ENCODE measurements at places on chromosomes 11 and 22.
A peak's percentile ranks its signal among the peaks of the same experiment; 100 is the strongest.

GRCh38 chr11:123642435-123642834, 12.0 kb downstream of the SCN3B start:
- DNase-seq, result no peak

DNA sequence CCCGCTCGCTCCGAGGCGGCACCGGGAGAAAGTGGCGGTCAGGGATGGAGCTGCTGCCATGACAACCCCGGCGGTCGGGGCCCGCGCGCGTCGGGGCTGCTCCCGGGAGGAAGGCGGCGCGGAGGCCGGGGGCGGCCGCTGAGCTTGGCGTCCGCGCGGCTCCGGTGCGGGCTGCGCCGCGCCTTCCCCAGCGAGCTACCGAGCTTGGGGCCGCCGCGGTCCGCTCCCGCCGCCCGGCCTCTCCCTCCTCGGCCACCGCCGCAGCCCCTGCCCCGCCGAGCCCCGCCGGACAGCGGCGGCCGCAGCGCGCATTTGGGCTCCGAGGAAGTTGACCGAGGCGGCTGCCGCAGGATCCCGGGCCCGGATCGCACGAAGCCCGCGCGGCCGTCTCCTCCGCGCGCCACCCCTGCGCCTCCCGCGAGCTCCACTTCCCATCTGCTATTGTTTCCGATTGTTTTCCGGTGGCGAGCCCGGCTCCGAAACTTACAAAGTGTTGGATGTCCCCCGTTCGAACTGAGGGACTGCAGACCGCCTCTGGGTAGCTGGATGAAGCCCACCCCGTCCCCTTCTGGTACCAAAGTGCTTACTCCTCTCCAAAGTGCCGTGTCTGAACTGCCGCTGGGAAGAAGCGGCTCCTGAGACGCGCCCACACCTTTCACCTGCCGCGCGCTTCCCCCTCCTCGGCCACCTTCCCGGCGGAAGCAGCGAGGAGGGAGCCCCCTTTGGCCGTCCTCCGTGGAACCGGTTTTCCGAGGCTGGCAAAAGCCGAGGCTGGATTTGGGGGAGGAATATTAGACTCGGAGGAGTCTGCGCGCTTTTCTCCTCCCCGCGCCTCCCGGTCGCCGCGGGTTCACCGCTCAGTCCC, 540.3 kb downstream of the NTM start:
- DNase-seq, result no peak

- no peak for DNase-seq
Measured at GRCh38 chr22:47421846-47422245, 659.4 kb downstream of the TBC1D22A start.

DNA sequence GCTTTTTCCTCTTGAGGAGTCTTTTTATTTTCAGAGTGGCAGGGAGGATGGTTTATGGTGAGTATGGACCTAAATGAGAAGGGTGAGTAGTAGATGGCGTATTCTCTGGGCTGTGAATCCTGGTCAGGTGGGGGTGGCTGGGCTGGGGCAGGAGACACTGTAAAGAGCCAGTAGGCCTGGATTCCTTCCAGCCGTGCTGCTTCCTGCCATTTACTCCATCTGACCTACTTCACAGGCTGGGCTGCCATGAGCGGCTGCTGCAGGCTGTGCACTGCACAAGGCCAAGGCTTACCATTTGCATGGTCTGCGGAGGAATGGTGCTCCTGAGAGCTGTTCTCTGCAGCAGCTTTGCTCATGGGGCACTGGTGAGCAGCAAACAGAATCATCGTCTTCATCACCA, 297.6 kb downstream of the KIRREL3 start:
- DNase-seq, result no peak

GRCh38 chr11:64334764-64335735, 5.0 kb upstream of the CCDC88B start:
- peak; percentile 90 for DNase-seq

DNA sequence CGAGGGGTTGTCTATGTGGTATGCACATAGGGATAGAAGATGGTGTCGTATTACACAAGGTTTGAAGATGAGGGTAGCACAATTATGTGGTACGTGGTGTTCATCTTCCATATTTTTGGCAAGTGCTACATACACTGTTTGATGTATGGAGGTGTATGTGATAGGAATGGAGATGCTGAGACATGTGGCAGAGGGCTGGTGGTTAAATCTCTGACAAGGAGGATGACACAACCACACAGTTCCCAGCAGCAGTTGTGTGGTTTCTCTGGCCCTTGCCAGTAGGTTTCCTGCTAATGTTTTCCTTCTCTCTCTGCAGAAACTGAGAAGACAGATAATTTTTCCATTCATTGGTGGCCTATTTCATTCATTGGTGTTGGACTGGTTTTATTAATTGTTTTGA, 17.0 kb downstream of the NCR3LG1 start:
- DNase-seq, result no peak

DNA sequence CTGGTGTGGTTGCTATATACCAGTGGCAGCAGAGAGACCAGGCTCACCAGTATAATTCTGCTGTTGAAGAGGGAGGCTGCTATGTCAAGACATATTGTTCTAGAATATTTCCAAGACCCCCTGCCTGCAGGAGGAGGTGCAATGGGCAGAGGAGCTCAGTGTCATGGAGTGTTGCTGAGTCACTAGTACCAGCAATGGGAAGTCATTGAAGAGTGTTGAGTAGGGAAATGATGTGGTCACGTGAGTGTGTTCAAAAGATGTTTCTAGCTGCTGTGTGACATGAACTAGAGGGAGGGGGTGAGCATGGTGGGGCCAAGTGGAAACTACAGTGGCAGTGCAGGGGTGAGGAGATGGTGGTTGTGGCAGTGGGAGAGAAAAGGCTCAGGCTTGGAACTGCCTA, 76.3 kb upstream of the BIRC3 start:
- no peak for DNase-seq

- no peak for DNase-seq
Measured at GRCh38 chr22:28710576-28711191, 30.9 kb downstream of the CHEK2 start.

- DNase-seq, result no peak
Measured at GRCh38 chr11:17381156-17381555, 7.3 kb downstream of the KCNJ11 start.

GRCh38 chr22:43891360-43892182, at the start of gene PNPLA5:
Gene PNPLA5 (minus strand): TSS chr22:43892013. CDS start chr22:43891880, 133 bp downstream.
- no peak for DNase-seq

DNA sequence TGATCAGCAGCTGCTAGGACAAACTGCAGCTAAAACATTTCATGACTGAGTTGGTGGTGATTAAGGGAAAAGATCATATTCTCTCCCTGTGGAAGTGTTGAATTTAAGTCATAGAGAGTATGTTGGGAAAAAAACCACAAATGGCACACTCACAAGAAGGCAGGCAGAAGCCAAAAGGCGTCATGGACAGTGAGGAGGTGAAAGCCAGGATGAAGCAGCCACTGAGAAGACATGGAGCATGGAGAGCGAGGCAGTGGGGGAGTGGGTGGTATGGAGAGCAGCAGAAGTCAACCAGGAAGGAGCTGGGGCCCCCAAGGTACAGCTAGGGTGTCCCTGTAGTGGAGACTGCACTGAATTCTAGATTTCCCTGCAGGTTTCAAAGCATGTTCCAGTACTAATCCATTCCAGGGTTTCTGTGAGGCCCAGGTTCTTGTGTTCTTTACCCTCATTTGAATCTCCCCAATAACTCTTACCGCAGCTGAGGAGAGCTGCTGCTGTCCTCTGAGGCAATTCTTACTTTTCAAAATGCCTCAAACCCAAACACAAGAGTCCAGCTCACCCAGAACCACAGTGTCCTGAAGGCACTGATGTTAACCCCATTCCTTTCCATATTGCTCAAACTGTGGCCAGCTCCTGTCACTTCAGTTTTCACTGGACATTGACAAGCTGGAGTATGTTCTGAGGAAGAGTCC, 191.8 kb upstream of the E2F8 start:
- no peak for DNase-seq

DNA sequence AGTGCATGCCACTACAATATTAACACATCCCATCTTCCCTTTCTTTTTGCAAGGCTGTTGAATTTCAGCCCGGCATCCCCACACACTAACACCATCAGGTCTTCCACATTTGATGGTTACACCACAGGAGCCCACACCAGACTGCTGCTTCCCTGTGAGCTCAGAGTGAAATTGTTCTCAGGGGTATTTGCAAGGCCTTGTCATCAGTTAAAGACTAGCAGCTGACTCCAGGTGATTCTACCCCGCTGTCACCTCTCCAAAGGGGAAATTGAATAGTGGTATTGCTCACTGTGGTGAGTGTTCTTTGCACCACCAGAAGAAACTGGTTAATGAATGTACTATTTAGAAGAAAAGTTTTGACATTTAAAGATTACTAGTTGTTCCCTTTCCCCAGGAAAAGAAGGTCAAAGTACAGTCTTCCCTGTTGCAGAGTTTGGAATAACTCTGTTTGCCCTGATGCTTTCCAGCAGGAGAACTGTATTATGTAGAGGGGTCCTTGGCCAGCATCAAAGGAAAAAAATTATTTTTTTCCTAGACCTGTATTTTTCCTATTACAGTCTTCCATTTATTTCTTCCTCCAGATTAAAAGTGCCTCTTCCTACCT, 41.9 kb downstream of the BID start:
- no peak for DNase-seq

- DNase-seq, result no peak
Measured at GRCh38 chr22:23365961-23366360, 185.7 kb downstream of the BCR start.

DNA sequence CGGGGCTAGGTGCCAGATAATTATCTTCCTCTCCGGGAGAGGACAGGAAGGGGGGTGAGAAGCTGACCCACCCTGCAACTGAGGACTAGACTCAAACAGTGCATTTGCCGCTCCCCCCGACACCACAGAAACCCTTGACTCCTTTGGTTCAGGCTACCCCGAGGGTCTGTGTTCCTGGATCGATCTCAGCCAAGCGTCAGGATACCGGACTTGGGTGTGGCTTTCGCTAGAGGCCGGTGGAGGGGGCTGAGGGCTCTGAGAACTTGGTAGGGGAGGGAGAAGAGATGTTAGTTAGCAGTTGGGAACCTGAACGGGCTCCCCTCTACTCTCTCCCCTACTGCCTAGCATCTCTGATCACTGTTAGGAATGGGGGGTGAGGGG, 840 bp downstream of the SEZ6L start:
- no peak for DNase-seq

GRCh38 chr11:17699147-17700114, 19.9 kb upstream of the MYOD1 start:
- no peak for DNase-seq

DNA sequence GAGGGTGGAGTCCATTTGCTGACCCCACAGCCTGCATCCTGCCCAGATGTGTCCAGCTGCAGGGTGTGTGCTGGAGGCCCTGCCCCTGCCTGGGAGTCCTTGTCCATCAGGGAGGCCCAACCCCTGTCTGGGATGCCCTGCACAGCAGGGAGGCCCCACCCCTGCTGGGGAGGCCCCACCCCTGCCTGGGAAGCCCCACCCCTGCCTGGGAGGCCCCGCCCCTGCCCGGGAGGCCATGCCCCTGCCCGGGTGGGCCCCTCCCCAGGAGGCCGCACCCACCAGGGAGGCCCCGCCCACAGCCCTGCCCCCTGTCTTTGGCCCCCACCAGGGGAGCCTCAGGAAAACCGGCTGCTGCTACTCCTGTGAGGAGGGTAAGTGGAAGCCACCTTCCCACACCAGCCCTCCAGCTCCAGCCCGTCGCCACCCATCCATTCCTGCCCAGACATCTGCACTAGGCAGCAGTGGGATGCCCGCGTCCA, 37.2 kb downstream of the MUC5B start:
- peak; percentile 66 for DNase-seq

GRCh38 chr22:36369922-36370791, 17.6 kb downstream of the MYH9 start:
- DNase-seq, result no peak

- no peak for DNase-seq
Measured at GRCh38 chr11:125956391-125957134, 10.7 kb downstream of the VSIG10L2 start.

GRCh38 chr11:11577932-11578911, 43.6 kb downstream of the GALNT18 start:
- no peak for DNase-seq

DNA sequence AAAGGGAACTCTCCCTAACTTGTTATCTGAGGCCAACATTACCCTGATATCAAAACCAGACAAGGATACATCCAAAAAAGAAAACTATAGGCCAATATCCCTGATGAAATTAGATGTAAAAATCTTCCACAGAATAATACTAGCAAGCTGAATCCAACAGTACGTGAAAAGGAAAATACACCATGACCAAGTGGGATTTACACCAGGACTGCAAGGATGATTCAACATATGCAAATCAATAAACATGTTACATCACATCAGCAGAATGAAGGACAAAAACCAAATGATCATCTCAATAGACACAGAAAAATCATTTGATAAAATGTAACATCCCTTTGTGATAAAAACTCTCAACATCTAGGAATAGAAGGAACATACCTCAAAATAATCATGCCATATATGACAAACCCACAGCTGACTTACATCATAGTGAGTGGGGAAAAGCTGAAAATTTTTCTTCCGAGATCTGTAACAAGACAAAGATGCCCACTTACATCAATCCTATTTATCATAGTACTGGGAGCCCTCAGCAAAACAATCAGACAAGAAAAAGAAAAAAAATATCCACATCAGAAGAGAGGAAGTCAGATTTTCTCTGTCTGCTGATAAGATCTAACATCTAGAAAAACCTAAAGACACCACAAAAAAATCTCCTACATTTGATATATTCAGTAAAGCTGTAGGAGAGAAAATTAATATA, 703.3 kb upstream of the ANO5 start:
- no peak for DNase-seq

DNA sequence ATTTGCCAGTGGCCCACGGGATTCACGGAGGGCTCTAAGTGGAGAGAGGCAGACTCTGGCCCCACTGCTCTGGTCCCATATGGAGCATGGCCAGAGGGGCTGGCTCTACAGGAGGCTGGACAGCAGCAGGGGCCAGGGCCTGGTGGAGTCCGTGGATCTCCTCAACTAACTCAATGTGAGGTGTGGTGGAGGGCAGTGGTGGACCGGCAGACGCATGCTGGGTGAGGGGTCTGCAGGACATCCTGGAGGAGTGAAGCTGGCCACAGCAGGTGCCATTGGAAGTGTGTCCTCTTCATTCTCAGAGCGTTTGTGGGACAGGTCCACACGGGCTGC, 15.6 kb downstream of the IGF2 start:
- no peak for DNase-seq
